ENCODE measurements at places on chromosomes 4 and X.

- DNase-seq, result no peak
Observed at GRCh38 chr4:124192544-124192943, 520.0 kb downstream of the ANKRD50 start.

GRCh38 chr4:53162969-53163368 lies 202.9 kb downstream of the SCFD2 start:
- no peak for DNase-seq

DNA sequence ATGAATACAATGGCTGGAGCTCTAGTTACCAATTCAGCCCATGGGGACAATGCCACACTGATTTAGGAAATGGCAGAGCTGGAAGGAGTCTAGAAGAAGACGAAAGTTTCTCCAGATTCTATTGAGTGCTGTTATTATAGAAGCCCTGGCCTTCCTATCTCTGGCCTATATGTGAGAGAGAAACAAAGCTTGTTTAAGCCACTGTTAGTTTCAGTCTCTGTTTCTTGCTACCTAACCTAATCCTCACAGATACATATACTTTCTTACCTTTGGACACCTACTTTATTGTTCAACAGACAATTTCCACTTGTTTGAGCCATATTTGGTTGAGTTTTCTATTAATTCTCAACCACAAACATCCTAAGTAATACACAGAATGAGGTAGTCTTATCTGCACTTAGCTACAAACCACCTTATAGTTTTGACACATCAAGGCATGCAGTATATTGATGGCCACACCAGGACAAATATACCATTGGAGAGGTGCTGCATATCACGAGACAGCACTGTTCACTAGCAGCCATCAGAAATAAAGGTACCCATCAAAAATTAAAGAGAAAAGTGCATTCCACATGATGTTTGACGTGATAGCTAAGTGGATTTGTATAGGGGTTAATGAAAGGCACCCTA lies 190.2 kb downstream of the SMIM20 start:
- DNase-seq, result no peak

GRCh38 chrX:40142417-40142816 lies 44.7 kb upstream of the BCOR start:
- no peak for DNase-seq

- DNase-seq, result no peak
Observed at GRCh38 chr4:4851081-4851480, 8.4 kb upstream of the MSX1 start.

DNA sequence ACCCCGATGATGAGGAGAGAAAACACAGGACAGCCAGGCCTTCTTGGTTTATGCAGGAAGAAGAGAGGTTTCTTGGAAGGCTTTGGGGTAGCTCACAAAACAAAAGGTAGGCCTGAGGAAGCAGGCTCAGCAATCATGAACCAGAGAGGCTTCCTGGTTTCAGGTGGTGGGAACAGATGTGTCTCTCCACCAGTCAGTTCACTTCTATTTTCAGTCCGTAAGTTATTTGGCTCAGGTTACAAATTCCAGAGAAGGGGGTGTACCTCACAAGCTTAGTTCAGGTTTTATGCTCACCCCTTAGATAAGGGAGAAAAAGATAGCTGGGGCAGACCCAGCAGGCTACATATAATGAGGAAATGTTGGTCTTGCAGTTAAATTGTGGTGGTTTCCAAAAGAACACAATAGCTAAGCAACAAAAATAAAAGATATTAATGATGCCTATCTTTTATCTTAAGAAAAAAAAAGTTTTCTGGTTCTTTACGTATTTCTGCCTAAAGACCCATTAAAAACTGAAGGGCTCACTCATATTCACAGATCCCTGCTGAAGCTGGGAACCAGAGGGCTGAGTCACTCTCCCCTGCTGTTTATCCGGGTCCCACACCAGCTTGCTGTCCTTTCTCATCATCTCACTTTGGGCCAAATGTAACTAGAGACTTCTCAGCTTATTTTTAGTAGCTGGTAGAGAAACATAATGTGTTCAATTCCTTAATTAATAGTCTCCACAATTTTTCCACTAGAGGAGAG lies 177.0 kb downstream of the CAMK2D start:
- peak; percentile 59 for DNase-seq

- DNase-seq, result no peak
Observed at GRCh38 chrX:65745427-65745826, 78.0 kb downstream of the MSN start.

DNA sequence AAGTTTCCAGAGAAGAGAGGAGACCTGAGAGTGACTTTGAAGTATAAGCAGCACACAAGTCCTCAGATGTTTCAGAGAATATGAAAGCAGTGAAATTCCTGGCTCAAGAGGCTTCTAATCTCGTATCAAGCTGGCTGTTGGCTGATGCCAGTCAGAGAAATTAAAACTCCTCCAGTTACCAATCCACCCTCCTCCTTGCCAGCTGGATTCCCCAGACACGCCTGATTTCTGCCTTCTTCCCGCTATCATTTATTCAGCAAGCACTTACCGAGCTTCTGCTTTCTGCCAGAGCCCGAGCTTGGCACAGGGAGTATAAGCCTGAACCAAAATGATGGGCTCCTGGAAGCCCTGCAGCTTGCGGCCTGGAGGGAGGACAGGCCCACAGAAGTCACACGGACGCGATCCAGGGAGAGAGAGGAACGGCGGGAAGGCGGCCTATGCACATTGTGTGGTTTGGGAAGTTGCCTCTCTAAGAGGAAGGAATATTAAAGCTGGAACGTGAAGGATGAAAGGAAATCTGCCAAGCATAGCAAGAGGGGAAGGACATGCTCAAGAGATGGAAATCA lies 102.4 kb upstream of the TBL1X start:
- DNase-seq, result no peak

GRCh38 chr4:67746797-67747495 lies 7.2 kb downstream of the GNRHR start:
- DNase-seq, result peak; percentile 26

- DNase-seq, result no peak
Observed at GRCh38 chrX:38365954-38366353, 13.6 kb downstream of the OTC start.

- no peak for DNase-seq
Observed at GRCh38 chr4:150909116-150909515, 106.0 kb downstream of the LRBA start.

- peak; percentile 29 for DNase-seq
Observed at GRCh38 chrX:135112096-135112729, 8.1 kb downstream of the ETDB start.

GRCh38 chr4:16029262-16029661 lies 54.6 kb downstream of the PROM1 start:
- DNase-seq, result peak; percentile 20

- DNase-seq, result no peak
Observed at GRCh38 chr4:74032064-74032463, 6.4 kb downstream of the CXCL3 start.

DNA sequence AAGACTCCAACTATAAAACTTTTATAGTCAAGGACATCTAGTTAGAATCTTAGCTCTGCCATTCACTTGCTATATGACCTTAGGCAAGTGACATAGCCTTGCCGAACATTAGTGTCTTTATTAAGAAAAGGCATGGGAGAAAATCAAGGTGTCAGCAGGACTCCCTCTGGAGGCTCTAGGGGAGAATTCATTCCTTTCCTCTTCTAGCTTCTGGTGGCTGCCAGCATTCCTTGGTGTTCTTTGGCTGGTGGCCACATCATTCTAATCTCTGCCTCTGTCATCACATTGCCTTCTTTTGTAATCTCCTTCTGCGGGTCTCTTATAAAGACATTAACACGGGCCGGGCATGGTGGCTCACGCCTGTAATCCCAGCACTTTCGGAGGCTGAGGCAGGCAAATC lies 99.8 kb downstream of the PPP1R2C start:
- DNase-seq, result no peak

DNA sequence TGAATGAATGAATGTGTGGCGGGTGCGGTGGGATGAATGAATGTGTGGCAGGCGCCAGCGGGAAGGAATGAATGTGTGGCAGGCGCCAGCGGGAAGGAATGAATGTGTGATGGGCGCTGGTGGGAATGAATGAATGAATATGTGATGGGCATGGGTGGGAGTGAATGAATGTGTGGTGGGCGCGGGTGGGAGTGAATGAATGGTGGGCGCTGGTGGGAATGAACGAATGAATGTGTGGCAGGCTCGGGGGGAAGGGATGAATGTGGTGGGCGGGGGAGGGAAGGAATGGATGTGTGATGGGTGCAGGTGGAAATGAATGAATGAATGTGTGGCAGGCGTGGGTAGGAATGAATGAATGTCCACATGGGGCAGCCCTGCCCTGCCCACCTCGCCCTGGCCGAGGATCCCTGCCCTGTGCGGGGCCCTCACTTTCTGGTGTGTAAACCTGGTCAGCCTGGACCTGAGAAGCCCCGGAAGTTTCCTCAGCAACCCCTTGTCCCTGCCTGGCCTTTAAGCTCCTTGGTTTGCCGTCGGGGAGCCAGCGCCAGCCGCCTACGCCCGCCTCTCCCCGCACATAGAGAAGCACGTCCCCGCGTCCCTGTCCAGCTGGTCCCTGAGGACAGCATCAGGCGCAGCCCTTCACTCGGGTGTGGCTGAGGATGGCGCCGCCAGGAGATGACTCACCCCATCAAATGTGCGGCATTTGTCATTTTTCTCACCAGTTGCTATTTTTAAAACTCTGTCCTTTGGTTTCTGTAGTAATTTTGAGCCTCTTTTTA lies 112.8 kb upstream of the LRPAP1 start:
- peak; percentile 82 for DNase-seq

GRCh38 chrX:9681422-9681821 lies 84.2 kb downstream of the GPR143 start:
- DNase-seq, result no peak

DNA sequence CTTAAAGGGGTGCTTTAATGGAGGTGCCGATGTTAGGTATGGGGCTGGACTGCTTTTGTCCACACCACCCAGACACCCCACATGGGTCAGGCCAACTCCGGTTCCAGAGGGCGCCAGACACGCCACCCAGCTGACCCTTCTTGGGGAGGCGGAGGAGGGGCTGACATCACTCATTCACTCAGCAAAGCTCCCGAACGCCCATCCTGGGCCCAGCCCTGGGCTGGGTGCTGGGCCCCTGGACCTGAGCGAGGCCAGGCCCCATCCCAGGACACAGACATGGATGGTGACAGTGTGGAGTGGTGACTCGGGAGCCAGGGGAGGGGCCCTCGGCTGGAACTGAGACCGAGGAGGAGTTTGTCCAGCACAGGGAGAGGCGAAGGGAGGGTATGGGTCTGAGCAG lies 28.1 kb downstream of the MAN2B2 start:
- DNase-seq, result no peak

- DNase-seq, result peak; percentile 58
Observed at GRCh38 chr4:98468709-98469108, 189.7 kb downstream of the TSPAN5 start.

DNA sequence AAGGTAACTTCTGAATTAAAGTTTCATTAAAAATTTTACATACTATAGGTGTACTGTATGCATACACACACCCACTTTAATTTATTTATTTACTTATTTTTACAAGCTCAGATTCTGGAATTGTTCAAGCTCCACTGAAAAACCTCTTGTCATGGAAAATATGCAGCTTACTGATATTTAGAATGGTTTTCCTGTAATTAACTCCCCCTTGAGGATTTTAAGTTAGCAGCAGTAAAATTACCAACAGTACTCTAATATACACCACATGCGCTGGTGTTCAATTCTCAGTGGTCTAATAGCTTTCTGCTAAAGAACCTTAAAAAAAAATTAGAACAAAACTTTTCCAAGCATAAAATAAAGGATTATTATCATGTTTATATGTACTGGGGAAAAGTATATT lies 12.0 kb downstream of the MAB21L2 start:
- DNase-seq, result no peak

GRCh38 chr4:185712350-185713024 lies 99.5 kb downstream of the SORBS2 start:
- DNase-seq, result no peak

DNA sequence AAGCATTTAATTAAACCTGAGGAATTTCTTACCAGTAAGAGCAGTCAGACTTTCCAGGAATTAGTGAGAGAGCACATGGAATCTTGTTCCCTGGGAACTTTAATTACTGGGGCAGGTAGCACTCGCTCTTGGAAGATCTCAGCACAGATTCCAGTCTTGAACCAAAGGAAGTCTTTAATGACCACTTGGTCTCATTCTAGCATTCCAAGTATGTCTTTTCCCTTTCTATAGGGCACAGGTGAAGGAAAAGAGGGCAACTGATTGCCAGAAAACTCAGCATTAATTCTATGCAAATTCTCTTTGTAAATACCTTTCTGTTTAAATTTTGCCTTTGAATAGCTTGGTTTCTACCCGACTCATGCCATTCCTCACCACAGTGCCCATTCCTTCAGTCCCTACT lies 236.6 kb downstream of the LDB2 start:
- no peak for DNase-seq

DNA sequence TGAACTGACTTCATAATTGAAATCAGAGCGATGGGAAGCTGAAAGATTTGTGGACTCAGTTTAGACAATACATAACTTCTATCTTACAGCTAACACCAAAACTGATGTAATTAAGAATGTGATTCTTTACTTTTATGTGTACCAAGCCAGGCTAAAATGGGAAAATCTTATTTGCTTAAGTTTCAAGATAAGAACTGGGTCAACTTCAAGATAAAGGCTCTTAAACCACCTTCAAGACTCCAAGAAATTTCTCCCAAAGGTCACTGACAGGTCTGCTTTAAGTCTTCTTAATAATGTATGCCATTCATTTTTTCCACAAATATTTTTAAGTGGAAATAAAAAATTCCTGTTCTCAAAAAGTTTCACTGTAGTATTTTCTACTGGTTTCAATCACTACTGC lies 55.5 kb downstream of the DDX60 start:
- no peak for DNase-seq

- DNase-seq, result no peak
Observed at GRCh38 chr4:79182209-79182608, 143.7 kb downstream of the NAA11 start.

DNA sequence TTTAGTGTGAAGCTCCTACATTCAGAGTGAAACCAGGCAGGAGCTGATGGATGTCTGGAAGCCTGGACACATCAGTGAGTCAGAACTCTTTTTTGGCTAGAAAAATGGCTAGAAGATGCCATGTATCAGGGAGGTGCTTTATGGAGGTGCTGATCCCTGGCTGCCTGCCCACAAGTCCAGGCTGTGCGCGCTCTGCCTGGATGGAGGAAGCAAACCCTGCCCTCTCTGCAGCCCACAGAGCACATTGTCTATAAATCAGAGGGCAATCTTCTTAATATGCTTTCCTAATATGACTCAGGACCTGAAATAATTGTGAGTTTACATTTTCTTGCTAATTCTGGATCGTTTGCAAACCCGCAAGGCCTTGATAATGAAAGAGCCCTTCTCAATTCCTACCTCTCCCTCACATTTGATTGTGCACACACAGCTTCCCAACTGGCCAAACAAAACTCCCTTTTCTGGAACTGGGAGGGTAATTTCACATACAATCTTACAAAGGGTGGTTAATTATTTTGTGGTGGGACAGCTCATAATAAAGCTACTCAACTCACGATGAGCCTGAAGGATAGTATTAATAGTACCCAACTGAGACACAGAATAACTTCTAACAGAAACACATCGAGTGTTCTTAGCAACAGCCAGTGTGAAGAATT lies 11.7 kb downstream of the MFAP3L start:
- DNase-seq, result no peak

GRCh38 chrX:38357747-38358673 lies 5.6 kb downstream of the OTC start:
- no peak for DNase-seq

Measured in AG20443 (cell line).